GM18507 (cell line): ENCODE measurements at places on chromosomes 5 and 9.

DNA sequence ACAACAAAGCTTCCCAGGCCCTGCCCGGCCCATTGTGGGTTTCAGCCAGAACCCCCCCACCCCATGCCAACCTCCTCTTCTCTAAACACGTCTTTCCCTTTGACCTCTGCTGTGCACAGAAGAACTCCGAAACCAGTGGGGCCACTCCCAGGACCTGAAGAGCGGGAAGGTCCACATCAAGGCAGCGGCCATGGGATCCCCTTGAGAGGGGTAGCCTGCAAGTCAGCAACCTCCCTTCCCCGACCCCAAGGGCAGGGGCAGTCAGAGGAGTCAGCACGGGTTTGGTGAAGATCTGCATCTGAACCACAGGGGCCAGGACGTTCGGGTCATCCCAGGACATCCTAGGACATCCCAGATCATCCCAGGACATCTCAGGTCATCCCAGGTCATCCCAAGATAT, 379.9 kb upstream of the IRX4 start:
- no peak for DNase-seq

GRCh38 chr5:58795327-58795726, 212.5 kb downstream of the RAB3C start:
- DNase-seq, result no peak

DNA sequence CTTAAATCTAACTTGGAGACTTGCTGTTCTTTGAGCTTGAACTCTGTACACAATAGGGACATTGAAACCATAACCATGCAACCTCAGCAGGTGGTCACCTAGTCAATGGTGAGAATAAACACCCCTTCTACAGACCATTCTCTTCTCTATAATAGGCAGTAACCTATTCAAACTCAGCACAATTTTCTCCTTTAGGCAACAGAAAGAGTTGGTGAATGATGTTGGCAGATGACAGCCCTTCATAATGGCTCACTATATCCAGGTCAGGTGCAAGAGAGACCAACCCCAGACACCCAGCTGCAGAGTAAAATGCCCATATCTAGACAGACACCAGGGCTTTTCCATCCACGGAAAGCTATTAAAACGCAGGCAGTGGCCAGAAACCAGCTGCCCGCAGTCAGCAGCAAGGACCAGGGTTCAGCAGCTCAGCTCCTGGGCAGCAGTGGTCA, 106.7 kb downstream of the SERINC5 start:
- no peak for DNase-seq

- no peak for DNase-seq
Observed at GRCh38 chr5:14118551-14119320, 24.4 kb upstream of the TRIO start.

- DNase-seq, result no peak
Observed at GRCh38 chr5:40402007-40402364, 277.7 kb upstream of the PTGER4 start.

- DNase-seq, result no peak
Observed at GRCh38 chr5:177306674-177307543, 3.3 kb downstream of the PRELID1 start.

GRCh38 chr9:85182383-85182782, 512.9 kb downstream of the NTRK2 start:
- DNase-seq, result no peak

DNA sequence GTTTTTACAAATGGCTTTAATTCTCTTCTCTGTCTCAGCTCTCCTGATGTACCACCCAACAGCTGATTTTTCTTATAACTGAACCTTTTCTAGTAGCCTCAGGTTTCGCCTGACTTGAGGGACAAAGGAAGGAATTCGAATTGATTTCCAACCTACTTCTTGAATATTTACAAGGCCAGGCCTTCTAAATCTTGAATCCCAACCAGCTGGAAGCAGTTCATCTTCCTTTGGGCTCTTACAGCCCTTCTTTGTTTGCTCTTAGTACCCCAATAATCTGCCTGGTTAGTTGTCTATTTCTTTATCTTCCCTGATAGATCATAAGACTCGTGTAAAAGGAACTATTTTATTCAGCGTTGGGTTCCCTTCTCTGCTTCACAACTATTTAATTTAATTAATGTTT, 95.9 kb downstream of the NLN start:
- no peak for DNase-seq

- no peak for DNase-seq
Observed at GRCh38 chr5:159448-160172, 31.7 kb upstream of the LRRC14B start.

DNA sequence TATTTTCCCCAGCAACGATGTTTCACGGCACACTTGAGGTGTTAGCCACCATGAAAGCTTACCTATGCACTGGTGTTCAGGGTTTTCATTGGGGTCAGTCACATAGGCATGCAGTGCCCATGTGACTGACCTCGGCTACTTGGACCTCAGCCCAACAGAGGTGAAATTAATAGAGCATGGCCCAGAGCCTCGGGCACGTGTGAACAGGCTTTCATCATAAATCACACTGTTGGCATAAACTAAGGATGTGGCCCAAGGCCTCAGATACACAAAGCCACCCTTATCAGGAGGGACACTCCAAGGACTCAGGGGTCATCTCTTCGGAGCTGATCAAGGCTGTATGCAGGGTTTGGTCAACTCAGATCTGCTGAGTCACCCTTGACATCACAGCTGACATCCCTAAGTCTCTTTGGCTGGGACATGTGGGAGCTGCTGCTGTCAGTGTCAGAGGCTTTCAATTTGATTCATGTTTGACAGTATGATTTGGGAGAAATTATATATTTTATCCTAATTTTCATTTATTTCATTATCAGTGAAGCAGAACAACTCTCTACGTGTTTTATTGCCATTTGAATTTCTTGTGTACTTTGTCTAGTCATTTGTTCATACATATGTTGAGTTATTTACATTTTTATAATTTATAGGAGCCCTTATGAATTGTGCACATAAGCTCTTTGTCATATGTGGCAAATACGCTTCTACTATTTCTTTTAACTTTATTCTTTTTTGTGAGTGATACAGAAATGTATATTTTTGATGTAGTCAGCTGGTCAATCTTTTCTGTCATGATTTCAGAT, 59.7 kb upstream of the ANKRD33B start:
- DNase-seq, result no peak

GRCh38 chr5:112923148-112923917, 1.3 kb upstream of the REEP5 start:
- peak; percentile 8 for DNase-seq

GRCh38 chr5:139708877-139709581, 60.9 kb downstream of the CXXC5 start:
- DNase-seq, result no peak

- no peak for DNase-seq
Observed at GRCh38 chr9:115553060-115553773, 435.3 kb upstream of the TNC start.

DNA sequence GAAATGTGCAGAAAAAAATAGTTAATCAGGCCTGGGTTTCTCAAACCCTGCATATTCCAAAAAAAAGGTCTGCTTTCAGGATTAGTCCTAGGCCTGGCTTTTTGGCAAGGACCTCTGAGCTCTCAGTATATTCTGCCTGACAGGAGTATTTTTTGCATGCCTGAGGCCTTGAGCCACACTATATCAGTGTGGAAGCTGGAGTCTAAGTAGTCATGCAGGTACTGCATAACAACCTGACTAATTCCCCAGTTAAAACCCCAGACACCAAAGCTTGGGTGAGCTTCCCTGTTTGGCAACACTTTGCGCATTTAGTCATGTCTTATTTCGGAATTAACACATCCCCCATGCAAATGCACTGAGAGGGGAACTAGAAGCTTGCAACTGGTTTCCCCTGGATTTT, 359.5 kb downstream of the CETN3 start:
- no peak for DNase-seq

DNA sequence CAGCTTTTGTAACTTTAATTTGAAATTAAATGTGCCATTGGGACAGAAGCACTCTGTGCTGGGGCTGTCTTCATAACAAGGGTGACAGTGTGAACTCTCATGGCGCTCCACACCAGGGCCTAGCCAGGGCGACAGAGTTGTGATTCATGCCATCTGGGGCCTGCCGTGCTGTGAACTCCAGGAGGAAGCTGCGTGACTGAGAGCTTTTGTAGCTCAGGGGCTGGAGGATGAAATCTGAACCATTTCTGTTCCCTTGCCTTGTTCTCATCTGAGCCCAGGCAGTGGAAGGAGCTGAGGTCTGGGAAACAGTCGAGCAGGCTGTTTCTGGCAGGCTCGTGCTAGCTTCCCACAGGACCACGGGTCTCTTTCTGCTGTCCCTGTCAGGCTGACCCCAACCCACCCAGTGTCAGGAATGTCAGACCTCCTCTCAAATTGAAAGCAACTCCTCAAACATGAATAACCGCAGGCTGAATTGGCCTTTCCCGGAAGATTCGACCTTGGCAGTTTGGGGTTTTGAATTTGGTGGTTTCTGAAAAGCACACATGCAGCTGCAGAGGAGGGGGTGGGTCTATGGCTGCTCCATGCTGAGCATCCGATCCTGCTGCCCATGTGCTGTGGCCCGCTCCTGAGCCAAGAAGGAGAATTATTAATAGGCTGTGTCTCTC, 69.2 kb upstream of the RPS23 start:
- DNase-seq, result no peak

DNA sequence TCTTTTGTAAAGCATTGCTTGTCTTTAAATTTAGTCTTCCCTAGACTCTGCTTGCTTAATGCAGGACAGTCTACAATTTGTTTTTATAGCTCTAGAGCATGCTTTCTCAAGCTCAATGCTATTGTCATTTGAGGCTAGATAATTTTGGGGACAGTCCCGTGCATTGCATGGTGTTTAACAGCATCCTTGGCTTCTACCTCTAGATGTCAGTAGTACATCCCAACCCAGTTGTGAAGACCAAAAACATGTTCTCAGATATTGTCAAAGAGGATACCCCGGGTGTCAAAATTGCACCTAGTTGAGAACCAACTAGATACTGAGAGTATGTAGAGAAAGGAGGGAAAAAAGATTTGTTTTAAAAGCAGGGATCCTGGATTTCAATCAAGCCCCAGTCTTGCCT, 277.5 kb downstream of the CEMIP2 start:
- DNase-seq, result no peak

DNA sequence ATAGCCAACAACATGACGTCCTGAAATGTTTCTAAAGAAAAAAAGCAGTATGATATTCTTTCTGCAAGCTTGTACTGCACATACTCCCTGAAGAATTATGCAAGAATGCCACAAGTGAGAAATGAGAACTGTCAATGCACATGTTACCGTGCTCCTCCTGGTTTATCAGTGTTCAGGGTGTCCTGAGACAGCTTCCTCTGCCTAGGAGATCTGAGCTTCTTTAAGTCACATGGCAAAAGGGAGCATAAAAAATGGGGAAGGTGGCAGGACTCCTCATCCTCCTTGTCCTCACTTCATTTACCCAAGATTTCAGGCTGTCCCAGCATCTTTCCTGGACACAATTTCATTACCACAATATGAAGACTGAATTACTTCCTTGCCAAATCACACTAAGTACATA, 238.2 kb downstream of the GLIS3 start:
- DNase-seq, result no peak

GRCh38 chr5:141223112-141223783, at the start of gene PCDHB14:
Gene PCDHB14 (plus strand): TSS chr5:141223343. CDS start chr5:141223506, 163 bp downstream.
- DNase-seq, result no peak

- no peak for DNase-seq
Observed at GRCh38 chr5:139847091-139847490, 51.5 kb downstream of the PSD2 start.

DNA sequence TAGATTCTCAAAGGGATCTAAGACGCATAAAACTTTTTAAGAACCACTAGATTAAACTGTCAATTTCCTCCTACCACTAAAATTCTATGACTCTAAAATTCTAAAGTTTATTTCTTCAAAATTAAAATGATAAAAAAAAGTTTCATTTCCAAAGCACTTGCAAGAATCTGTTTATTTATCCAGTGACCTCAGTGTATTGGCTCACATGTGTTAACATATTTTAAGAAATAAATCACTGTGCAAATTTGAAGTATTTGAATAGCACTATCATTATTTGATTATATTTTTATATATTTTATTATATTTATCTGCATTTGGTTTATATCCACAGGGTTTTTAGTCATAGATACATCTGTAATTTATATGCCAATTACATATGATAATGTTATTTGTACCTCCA, 62.2 kb upstream of the SLC12A2 start:
- no peak for DNase-seq

- no peak for DNase-seq
Observed at GRCh38 chr5:54873691-54874090, 111.7 kb downstream of the ESM1 start.

GRCh38 chr5:43498581-43498980, 14.9 kb upstream of the TMEM267 start:
- no peak for DNase-seq

DNA sequence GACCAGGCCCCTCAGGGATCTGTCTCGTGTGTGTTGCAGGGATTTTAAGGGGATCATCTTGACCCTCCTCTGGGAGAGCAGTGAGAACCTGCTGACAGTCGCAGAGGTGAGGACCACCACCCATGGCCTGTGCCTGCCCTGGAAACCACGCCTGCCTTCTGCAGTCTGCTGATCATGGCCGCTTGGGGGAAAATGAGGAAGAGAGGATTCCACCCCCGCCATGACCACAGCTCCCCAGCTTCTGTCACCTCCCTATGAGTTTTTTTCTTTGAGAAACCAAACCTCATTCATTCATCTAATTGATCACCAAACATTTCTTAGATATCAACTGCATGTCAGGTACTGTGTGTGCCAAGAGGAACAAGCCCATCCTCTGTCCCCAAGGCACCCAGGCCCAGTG, 46.3 kb upstream of the TDRD7 start:
- DNase-seq, result no peak

DNA sequence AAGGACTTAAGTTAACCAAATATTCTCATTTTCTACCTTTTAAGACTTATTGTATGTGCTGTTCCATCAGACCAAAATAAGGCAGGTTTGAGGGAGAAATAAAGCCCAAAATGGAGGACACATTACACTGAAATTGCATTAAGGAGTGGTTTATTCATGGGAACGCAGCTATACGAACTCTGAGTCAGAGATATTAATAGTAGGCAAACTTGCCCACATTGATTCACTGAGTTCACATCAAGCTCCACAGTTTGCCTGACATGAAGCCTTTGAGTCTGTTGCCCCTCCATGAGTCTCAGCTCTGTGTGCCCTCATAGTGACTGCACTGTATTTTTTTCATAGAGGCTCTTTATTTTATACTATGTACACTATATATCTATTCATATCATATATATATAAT, 135.0 kb upstream of the SNX2 start:
- DNase-seq, result no peak

GRCh38 chr5:131280417-131280816, 16.6 kb downstream of the CDC42SE2 start:
- no peak for DNase-seq

GRCh38 chr5:3893975-3894374, 298.3 kb downstream of the IRX1 start:
- no peak for DNase-seq

DNA sequence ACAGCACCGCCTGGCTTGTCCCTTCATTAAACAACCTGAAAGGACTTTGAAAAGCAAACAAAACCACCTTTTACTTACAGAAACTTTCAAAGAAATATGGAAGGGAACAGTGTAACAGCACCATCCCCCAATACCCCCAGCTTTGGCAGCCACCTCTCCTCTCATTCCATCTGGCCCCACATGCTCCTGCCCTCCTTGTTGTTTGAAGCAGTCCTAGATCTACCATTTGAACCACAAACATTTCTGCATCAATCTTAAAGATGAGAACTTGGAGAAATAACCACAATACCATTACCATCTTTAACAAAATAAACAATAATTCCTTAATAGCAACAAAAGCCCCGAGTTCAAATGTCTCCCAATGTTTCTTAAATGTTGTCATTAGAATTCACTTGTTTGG, 17.8 kb upstream of the COL15A1 start:
- no peak for DNase-seq

GRCh38 chr5:43231977-43232376, 40.0 kb downstream of the NIM1K start:
- no peak for DNase-seq

- no peak for DNase-seq
Observed at GRCh38 chr5:39301406-39301805, 62.9 kb downstream of the C9 start.
